ENCODE measurements at places on chromosomes 7 and 10.

- DNase-seq, result no peak
Observed at GRCh38 chr7:100538348-100538653, 702 bp upstream of the AGFG2 start.

GRCh38 chr10:3095373-3096139 is 28.2 kb downstream of the PFKP start:
- peak; percentile 100 for DNase-seq

GRCh38 chr7:114922652-114923402 is 933 bp downstream of the MDFIC start:
- peak; percentile 67 for DNase-seq

DNA sequence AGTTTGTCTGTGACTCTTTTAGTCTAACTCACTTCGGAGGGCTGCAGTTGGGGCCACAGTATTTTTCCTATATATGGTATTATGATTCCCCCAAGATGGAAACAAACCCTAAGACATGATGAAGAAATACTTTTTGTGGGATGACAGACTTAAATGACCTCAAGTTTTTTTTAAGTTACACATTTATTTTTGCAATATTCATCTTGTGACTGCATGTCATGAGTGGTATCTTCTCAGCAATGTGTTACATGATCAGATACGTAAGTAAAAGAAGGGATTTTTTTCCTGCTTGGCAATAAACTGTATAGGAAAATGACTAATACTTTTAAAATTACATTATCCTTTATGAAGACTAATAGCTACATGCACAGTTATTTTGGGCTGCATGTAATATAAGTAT is 57.8 kb downstream of the OR13A1 start:
- no peak for DNase-seq

DNA sequence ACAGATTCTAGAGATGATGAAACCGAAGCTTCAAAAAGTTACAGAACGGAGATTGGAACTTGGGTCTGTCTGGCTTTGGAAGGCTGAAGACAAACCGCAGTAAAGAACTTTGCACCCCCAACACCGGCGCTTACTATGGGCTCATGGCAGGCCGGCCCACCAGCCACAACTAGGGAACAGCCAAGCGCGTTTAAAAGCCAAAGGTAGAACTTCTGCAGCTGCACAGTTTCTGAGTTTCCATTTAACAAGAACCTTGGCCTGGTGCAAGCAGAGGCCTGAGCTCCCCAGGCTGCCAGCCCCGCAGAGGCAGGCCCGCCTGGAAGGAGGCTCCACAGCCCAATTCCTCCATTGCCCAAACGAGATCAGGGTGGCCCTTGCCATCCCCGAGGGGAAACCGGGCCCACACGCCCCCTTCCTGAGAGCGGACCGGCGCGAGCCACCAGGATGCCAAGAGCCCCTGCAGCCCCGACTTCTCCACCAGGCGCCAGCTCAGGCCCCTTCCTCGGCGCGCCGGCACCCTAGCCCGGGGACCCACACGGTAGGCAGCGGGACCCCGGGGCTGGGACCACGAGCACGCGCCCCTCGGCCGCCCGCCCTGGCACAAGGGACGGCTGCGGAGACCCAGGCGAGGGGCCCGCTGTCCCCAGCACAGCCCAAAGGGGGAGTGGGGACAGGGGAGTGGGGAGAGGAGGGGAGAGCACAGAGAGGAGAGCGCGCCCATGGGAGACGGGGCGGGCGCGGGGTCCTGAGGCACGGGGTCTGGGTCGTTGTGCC is 566 bp downstream of the MAD1L1 start:
- DNase-seq, result no peak

DNA sequence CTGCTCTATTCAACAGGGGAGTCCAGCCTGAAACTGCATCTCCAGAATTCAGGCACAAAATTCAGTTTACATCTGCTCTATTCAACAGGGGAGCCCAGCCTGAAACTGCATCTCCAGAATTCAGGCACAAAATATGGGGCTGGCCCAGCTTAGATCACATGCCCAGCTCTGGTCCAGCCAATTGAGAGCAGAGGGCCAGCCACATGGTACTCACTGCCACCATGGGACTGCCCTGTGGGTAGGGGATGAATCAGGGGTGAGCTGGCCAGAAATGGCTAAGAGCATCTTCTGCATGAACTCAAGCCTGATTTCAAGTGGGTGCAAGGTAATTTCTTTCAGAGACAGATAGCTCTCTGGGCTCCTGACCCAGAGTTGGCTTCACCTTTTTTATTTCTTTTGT is 156.6 kb upstream of the LYZL2 start:
- no peak for DNase-seq

- DNase-seq, result no peak
Observed at GRCh38 chr7:19900118-19900517, 126.7 kb upstream of the TMEM196 start.

DNA sequence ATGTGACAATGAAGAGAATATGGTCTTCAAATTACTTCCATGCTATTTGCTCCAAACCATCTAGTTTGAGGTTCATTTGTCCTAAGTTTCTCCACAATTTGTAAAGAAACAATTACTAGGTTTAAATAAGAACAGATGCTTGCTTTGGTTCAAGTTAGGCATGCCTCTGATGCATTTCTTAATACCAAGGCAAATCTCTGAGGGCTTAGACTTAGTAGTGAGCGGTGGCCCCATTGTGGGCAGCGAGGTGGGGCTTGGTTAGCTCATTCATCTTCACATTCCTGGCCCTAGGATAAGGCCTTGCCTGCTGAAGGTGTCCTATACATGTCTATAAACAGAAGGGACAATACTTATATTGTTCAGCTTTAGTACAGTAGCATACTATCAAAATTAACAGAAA is 52.4 kb upstream of the RHEB start:
- DNase-seq, result peak; percentile 54

DNA sequence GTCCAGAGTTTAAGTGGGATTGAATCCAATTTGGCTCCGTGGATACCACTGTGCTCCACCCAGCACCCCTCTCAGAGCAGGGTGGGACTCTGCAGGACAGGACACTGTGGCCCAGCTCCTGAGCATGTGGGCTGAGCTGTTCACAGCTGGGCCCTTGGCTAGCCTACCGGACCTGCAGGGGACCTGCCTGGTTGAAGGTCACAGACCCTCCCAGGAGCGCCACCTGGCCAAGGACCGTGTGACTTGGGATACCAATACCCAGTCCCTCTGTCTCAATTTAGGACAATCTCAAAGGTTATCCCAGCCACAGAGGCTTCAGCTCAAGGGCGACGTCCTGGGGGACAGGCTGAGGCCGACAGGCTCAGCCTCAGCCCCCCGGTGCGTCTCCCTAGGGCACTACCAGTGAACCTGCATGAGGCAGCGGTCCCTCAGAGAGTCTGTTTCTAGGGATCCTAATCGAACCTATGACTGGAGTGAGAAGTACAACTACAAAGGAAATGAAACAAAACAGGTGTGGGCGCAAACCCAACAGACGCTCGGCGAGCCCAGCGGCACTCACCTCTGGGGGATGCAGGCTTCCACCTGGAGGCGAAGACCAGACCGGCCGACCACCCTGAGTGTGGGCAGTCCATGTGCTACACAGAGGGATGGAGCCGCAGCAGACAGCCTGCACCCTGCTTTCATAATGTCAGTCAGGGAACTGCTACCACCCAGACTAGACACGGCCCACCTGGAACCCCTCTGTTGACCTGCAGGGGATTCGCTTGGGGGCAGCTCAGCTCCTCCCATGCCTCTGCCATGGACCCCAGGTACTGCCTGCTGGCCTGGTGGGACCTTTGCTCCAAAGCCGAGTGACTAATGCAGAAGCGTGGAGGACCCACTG is 103.7 kb downstream of the PAXIP1 start:
- no peak for DNase-seq

GRCh38 chr10:71501402-71501801 is 104.7 kb downstream of the CDH23 start:
- DNase-seq, result no peak

DNA sequence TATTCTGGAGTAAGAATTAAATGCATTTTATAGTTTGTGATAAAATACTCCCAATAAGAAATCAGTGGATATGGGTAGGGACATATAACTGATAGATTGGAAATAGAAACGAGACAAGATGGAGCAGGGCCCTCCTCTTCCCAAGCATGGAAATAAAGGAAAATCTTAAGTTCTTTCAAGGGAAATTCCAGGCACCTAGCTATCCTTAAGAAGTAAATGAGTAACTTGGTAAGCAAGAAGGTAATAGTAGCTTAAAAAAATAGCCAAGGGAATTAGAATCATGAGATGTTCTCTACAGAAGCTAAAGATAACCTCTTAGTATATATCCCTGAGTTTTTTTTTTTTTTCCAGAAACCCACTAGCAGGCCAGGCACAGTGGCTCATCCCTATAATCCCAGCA is 105.5 kb upstream of the FAM3C start:
- no peak for DNase-seq

- DNase-seq, result peak; percentile 88
Observed at GRCh38 chr10:24974976-24975375, 22.6 kb upstream of the PRTFDC1 start.

GRCh38 chr10:33273295-33274002 is 61.0 kb downstream of the NRP1 start:
- DNase-seq, result peak; percentile 94

Data from fibroblast of upper back skin (primary cell).